Bladder microvascular endothelial cell (primary cell): ENCODE measurements at places on chromosomes 3 and 15. TPM values are rescaled to one million over a fixed set of nuclear protein-coding genes. Genes with fewer than 3 reads are reported as not detected.

The SLC2A2 gene
- not detected in 2 replicates for total RNA-seq

The SAMD7 gene
- total RNA-seq = not detected in 2 replicates

The ACOX2 gene
- 0.32 and 4.9 TPM in 2 replicates for total RNA-seq

The C3orf22 gene
- total RNA-seq = not detected in 2 replicates

The AP2M1 gene
- total RNA-seq = 396 and 554 TPM in 2 replicates

The CPNE9 gene
- total RNA-seq = not detected in 2 replicates

The H1-8 gene
- not detected in 2 replicates for total RNA-seq

The CCRL2 gene
- 2.5 and 6.3 TPM in 2 replicates for total RNA-seq

The KNG1 gene
- total RNA-seq = not detected in 2 replicates
